SHP77 treated with DMSO at 0.1 percent for 48 hours (cell line): ENCODE measurements at places on chromosomes 11 and 22.

GRCh38 chr11:126140926-126141280, 70.5 kb downstream of the RPUSD4 start:
- peak; percentile 28 for DNase-seq

DNA sequence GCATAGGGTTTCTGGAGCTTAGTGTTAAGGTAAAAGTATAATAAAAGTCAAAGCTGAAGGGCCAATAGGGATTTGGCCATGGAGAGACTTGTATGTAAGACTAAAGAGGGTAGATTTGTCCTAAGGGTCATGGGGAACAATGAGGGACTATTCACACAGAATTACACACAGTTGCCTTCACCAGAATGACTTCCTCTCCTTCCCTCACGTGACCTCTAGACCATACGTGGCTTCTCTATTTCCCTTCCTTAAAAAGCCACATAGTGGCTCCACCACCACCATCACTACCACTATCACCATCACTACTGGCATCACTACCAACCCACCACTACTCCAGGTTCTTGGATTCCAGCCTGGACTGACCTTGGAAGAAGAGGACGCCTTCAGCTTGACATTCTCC, 2.8 kb downstream of the HPX start:
- no peak for DNase-seq

- no peak for DNase-seq
Measured at GRCh38 chr11:127037596-127037995, 37.0 kb upstream of the KIRREL3 start.

DNA sequence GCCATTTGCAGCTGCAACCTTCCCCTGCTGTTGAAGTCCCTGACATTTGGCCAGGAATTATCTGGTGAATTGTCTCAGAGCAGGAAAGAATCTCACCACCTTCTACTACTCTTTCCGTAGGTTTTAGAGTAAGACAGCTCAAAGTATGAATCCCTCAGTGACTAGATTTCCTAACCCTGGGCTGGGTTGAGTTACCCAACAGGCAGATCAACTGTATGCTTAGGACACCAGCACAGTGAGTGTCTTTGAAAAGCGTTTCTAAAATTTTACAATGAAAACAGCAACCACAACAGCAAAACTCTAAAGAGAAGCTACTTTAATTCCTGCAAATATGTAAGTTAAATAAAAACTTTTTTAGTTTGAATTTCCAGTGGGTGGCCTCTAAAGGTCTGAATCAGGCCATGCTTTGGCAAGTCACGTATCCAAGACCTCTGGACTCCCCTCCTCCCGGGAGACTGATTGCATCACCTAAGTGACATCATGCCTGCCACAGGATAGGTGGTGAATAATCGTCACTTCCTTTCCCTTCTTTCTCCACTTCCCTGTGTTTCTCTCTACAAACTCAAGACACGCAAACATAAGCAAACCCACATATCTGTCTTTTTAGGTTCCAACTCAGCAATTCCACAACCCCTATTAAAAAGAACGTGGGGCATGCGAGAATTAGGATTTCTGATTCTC, 7.8 kb downstream of the OR8B12 start:
- no peak for DNase-seq

DNA sequence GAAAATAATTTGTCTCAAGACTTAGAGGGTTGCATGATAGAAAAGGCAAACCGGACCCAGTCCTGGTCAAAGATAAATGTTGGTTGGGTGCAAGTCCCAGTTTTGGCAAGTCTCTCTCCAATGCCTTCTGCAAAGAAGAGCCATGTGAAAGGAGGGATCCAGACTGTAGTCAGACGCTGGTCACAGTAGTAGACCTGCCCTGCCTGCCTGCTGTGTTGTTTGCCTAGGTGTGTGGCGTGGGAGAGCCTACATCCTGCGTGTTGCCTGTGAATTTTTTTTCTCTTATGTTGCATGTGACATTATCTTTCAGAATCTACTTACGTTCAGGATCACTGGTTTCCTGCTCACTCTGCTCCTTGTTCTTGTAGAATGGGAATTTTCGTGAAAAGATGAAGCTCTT, 197.6 kb upstream of the CCDC90B start:
- DNase-seq = no peak

DNA sequence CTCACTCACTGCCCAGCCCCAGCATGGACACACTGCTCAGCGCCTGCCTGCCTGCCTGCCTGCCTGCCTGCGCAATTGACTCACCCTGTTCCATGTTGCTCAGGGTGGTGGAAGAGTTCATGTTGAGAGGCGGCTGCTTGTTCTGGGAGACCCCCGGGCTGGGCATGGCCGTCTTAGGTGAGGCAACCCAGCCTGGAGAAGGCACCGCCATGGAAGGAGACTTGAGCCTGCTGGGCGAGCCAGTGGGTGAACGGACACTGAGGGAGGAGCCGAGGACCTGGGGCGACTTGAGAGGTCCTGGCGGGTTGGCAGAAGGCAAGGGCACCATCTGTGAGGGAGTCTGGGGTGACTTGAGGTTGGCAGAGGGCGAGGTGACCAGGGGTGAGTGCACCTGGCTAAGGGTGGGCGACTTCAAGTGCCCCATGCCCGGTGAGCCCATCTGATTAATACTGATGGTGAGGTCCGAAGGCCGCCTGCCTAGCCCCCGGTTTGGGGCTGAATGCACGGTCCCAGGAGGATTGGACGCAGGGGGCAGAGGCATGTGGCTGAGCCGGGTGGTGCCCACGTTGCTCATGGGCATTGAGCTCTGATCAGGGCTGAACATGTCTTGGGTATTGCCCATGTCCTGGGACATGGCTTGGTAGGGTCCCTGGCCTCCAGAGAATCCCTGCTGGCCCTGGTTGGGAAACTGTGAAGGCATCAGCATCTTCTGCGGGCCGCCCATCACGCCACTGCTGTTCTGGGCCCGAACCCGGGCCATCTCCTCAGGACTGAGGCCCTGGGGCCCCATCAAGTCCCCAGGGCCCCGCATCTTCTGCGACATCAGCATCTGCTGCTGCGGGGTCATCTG, 17.1 kb downstream of the CXCR5 start:
- no peak for DNase-seq

DNA sequence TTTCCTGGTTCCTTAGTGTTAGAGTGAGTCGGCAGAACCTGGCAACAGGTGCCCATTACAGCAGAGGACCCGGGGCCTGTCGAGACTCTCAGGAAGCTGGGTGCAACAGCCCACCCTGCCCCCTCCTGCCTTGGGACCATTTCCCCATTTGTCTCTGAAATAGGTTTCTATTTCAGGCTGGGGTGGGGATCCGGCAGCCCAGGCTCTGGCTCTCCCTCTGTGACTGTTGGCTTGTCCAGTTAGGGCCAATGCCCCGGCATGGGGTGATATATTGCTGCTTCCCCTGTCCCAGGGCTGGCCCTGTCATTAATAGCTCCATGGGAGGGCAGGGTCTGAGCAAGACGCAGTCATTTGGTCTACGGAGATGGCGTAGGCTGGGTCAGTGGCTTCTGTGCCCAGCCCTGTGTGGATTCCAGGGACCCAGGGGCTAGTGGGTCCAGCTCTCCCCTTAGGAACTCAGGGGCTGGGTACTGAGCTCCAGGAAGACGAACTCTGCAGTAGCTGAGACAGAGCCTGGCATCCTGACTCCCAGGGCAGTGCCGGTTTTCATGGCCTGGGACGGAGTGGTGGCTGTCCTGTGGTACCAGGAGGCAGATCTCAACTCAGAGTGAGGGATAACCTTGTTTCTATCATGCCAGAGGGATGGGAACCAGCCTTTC, 2.7 kb downstream of the P2RY6 start:
- DNase-seq = no peak

DNA sequence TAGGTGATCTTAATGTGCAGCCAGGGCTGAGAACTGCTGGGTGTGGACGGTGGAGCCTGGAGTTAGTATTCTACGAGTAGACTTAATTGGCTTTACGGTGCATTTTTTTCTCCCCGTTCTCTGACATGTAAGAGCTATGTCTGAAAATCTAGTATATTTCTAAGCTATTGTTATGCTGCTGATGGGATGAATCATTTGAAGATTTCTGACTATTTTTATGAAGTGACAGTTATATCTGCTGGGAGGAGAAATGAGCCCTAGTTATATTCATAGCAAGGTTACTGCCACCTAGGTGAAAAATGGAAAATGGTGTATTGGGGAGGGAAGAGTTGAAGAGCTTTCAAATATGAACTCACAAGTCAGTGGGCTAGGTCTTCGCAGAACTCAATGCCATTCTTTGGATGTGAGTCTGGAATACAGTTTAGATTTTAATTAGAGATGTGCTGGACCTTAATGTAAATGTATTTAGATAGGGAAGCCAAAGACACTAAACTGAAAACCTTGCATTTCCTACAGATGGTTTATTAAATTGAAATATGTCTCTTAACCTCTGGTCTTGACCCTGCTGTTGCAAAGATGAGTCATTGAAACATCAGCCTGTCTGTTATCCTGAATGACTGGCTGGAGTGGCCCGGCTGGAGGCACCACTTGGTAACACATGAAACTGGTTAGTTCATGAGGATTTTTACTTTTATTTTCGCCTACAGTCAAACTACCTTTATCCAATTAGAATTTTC, 293.7 kb downstream of the DDX10 start:
- peak; percentile 2 for DNase-seq

DNA sequence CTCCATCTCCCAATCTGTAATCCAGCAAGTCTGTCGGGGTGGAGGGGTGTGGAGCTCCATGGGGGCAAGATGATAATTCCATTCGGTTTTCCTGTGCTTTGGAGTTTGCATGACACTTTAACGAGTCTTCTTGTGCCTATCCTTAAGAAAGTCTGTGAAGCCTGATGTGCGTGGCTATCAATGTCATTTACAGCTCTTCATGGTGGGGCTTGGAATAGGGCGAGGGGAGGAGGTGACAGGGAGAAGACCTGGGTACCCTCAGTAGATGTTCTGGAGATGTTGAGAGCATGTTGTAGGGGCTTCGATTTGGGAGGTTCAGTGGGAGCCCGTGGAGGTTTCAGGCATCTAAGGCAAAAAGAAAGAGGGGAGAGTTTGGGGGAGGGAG, 579 bp upstream of the PHLDB1 start:
- DNase-seq = no peak

GRCh38 chr11:119713359-119714040, 15.5 kb downstream of the NECTIN1 start:
- DNase-seq = no peak

DNA sequence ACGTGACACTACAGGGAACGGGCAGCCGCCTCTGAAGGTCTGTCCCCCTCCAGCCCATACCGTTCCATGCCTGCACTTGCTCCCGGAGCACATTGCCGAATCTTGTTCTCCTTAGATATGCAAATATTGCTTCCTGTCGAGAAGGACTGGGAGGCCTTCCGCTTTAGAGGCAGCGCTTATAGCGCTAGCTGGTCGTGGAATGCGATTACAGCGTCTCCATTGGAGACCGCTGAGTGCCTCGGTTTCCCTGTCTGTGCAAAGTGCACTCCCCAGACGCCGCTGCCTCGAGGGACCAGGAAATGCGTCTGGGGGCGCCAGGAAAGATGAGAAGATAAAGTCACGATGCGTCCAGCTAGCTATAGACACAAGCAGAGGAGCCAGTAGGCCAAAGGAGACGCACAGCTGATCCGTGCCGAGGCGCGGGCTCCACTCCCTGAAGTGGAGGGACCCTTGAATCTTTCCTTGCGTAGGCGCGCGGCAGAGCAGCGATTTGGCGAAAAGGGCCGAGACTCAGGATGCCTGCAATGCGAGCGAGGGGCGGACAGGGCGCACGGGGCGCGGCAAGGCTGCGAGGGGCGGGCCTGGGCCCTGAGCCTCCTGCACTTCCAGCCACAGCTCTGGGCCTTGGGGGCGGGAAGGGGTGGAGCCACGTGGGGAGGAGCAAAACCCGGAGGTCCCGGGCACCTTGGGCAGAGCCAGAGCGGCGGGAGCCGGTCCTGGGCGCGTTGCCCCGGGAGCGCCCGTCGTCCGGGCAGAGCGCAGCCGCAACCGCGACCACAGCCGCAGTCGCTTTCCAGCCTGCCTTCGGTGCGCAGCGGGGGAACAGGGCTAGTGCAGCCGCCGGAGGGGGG, at the start of gene RASSF10:
RASSF10 (plus strand) TSS at position 692 of the 851 bp plus-strand sequence. CDS start 261 bp downstream, outside the sequence.
- DNase-seq = no peak

DNA sequence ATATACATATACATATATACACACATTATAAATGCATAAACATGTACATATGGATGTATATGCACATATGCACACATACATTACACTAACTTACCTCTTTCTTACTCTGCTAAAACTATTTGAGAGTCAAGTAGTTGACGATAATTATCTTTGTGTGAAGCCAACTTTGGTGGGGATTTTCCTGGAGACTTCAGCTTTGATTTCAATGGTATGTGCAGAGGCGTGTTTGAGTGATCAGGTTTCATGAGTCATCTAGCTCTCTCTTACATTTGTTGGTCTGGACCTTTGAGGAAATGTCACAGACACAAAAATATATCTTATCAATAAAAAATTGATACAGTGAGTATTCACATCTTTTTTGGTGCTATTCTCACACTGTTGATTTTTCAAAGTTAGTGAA, 769.1 kb upstream of the LUZP2 start:
- DNase-seq = no peak

- no peak for DNase-seq
Measured at GRCh38 chr22:46096706-46097230, 53.6 kb upstream of the PPARA start.

DNA sequence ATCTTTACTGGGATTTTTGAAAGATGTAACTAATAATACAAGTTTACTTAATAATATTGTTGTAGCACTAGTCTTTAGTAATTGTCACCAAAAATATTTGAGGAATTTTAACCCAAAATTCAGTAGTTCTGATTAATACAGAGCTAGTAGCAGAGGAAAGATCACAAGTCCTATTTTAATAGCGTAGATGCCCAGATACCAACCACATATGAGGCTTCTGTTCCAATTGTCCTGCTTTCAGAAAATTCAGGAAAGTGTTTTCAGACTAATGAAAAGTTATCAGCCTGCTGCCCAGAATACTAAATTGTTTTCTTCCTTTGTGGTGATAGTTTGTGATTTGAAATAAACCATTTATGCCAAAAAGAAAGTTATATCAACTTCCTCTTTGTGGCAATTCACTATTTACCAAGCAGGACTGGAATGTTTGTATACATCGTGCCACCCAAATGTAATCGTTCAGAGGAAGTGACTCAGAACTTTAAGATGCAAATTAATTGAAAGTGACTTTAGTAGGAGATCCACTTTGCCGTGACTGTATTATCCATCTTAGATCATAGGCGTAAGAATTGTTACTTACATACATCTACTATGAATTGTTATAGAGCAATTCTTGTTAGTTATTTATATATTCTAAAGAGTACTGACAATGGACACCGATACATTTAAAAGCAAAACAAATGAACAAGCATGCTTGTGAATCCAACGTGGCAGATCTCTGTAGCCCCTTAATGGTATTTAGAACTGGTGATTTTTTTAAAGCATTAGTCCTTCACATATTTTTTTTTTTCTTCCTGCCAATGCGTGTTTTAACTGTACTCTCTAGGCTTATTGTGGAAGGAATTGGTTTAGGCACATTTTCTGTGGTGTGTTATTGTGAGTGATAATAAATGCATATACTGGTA, 231.0 kb downstream of the DDX10 start:
- DNase-seq = no peak

DNA sequence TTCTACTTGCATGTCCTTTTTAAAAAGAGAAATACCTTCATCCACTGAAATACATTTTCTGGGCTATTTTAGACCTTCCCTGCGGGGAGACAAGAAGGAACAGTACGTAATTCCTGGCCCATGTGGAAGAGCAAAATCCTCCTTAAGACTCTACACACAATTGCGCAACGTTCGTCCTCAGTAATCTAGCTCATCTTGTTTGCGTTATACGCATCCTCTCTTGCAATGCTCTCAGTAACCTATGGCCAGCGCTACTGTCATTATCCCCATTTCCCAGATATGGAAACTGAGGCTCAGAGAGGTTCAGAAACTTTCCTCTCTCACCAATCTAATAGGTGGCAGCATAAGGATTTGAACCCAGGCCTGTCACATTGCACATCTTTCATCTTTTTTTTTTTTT, 54.6 kb downstream of the RPUSD4 start:
- no peak for DNase-seq
